ENCODE measurements at places on chromosomes 7 and 10.
A peak's percentile ranks its signal among the peaks of the same experiment; 100 is the strongest.

DNA sequence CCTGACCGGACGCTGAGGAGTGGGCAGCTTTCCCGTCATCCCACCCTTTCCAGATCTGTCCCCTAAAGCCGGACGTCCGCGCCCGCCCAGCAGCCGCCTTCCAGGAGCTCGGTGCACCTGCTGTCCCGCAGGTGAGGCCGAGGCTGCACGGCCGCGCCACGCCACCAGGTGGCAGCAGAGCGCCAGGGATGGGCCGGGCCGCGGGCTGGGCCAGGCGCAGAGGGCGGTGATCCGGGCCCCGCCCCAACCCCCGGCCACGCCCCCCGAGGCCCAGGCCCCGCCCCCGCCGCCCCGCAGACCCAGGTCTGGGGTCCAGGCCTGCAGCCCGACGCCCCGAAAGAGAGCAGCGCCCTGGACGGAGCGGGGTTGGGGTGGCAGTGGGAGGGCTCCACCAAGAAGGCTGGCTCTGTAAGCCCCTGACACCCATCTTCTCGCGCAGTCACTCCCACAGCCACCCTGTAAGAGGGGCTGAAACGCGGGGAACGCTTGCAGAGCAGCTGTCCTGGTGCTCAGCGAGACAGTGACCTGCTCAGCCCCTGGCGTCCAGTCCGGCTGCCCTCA, 32.2 kb downstream of the FOXL3 start:
- peak; percentile 77 for DNase-seq

DNA sequence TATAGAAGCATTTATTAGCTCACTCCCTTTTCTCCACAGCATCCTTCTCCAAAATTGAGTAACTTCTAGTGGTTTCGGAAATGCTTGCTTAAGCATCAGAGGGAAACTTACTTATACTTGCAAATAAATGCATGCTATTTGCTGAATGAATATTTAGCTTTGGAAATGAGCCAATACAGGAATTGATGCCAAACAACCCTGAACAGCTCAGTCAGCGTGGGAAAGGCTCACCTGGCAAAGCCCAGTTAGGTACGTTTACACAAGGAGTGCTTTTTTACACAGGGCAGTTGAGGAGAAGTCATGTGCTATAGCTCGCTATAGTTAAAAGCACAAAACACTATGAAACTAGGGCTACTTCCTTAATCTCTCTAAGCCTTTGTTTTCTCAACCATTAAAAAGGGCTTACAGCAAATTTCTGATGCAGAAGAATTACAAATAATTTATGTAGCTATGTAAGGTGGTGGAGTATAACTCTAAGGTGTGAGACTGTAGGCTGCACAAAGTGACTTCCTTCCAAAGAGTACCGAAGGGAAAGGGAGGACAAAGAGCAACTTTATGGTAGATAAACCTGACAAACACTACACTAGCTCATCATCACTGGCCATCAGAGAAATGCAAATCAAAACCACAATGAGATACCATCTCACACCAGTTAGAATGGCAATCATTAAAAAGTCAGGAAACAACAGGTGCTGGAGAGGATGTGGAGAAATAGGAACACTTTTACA, 498.2 kb downstream of the PHTF2 start:
- DNase-seq, result no peak

GRCh38 chr7:74493295-74493694, 39.6 kb downstream of the GTF2IRD1 start:
- DNase-seq, result no peak

DNA sequence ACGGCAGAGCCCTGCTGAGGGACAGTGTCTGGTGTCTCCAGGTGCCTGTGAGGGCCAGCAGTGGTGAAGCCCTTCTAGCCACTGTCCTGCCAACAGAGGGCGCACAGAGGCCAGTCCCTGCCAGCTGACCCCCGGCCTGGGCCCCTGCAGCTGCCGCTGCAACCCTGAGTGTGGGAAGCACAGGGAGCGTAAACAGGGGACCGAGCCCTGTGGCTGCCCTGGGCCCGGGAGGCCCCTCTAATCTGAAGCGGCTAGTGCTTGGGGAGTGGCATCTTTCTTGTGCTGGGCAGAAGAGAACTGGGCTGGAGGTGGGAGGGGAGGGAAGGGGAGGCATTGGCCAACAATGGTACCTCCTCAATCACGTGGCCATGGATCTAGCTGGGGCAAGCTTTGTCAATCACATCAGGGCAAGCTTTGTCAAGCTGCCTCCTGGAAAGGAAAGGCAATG, 34.6 kb downstream of the TRIM8 start:
- DNase-seq, result peak; percentile 79

GRCh38 chr10:6270951-6271350, 68.2 kb downstream of the PFKFB3 start:
- no peak for DNase-seq

- DNase-seq, result no peak
These were observed 39.3 kb downstream of the SEPTIN7 start for GRCh38 chr7:35839860-35840854.

DNA sequence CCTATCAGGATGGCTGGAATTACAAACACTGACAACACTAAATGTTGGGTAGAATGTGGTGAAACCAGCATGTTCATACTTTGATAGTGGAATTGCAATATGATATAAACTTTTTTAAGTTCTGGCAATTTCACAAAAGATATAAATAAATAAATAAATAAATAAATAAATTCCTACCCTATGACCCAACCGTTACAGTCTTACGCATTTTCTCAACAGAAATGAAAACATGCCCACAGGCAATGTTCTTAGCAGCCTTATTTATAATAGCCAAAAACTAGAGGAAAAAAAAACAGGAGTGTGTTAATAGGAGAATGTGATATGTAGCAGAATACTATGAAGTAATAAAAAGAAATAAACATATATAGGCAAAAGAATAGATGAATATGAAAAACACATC, 318.9 kb downstream of the IPMK start:
- DNase-seq, result no peak

DNA sequence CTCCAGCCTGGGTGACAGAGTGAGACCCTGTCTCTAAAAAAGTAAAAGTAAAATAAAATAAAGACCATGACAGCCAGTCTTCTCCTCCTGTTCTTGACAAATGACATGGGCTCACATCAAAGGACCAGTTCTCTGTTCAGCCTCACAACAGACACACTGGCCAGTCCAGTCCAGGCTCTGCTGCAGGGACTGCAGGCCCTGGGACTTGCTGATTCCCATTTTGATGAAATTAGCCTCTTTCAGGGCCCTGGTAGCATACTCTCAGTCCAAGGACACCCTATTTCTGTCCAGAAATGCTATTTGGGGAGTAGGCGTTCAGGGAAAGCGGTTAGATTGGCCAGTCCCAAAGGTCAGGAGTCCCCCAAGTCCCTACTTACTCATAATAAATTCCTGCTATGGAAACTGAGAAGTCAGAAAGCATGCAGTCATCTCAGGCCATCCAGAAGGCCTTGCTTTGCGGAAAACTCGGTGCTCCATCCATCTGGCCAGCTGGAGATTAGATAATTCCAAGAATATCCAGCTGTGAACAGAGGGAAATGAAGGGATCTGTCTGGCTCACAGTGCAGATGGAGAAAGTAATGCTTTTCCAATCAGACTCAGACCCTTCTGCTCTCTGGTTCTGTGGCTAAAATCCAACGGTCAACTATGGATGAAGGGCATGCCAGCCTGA, 74.4 kb downstream of the RAB11FIP2 start:
- no peak for DNase-seq

DNA sequence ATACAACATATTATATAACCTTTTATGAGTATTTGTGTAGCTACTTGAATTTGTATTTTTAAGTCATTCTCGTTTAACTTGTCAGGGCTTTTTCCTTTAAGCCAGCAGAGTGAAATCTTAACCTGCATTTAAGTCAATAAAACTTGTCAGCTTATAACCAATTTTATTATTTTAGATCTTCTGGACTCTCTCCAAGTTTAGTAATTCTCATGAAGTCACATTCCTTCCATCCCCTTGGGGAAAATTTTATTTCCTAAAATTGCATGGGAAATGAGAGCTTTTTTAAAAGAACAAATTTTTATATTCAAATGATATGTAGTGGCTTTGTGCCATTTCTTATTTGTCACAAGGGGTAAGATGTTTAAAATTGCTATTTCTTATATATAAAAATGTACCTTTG, 74.0 kb downstream of the SEPTIN7 start:
- DNase-seq, result no peak

DNA sequence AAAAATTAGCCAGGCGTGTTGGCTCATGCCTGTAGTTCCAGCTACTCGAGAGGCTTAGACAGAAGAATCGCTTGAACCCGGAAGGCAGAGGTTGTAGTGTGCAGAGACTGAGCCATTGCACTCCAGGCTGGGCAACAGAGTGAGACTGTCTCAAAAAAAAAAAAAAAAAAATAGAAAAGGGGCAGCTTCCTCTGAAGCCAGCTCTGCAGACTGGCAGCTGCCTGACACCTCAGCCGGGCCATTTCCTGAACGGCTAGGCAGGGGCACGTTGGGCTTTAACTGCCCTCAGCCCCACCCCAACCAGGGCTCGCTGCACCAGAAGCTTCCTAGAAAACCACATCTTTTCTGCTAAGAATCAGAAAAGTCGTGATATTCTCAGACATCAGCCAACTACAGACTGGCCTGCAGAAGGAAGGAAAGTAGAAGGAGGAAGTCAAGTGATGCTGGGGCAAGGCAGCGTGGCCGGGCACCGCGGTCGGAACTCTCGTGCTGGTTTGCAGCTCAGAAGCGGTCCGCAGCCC, 38.0 kb downstream of the PRKAG2 start:
- no peak for DNase-seq

DNA sequence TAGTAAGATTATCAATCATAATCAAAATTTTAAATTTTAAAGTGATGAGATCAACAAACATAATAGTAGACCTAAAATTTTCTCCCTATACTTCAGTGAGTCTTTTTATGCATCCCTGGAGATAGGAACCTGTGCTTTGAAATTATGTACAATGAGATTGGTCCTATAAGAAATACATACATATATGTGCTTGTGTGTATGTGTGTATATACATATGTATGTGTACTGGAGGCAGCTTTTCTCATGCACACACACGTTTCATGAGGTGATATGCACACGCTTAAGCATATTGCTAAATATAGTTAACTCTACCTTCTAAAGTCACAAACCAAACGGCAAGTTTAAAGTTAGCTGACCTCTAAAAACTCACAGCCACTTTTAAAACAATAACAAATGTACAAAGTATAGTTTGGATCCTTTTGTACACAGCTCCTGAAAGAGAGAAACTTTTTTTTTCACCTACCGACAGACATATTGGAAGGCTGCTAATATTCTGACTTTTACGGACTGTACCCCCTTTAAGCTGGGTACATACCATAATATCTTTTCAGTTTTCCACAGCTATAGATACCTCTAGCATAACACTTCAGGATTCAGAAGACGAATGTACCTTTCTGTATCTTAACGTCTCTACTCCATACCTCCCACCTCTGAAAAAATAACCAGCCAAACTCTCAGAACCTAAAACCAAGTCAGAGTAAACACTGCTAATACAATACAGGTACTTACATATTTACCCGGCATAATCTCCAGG, 3.3 kb downstream of the ITGB1 start:
- DNase-seq, result no peak

DNA sequence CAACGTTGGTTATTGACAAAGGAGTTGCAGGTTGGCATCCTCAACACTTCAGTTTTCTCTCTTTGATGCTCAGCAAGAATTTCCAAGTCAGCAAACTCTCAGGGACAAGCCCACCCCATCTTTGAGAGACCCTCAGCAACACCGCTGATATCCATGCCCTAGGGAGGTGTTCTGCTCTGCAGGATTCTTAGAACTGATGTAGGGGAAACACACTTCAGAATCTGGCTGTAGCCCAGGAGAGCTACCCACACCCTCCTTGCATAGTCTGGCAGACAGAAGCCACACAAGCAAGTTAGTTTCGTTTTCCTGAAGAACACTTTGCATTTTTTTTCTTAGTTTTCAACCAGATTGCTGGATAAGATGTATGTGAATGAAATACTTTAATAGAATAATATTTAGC, 822 bp downstream of the SAMD9L start:
- DNase-seq, result no peak

DNA sequence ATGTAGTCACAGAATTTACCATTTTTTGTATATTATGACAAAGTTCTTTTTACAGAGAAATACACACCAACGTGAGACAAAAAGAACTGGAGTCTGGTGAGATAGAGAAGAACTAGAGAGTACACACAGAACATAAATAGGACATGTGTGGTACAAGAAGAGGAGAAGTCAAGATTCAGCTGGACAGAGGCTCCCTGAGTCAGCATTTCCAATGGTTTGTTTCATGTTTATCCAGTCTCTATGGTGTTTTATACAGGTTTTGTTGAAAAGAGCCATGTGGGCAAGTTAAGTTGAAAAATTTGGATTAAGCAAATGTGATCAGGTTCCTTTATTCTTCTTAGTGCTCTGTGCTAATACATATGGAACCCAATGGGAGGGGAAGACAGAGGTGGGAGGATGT, 105.5 kb upstream of the AKR1E2 start:
- no peak for DNase-seq

- no peak for DNase-seq
These were observed 59.1 kb upstream of the PDCD4 start for GRCh38 chr10:110812583-110812982.

GRCh38 chr10:67114945-67115344, 189.1 kb downstream of the LRRTM3 start:
- DNase-seq, result peak; percentile 19

DNA sequence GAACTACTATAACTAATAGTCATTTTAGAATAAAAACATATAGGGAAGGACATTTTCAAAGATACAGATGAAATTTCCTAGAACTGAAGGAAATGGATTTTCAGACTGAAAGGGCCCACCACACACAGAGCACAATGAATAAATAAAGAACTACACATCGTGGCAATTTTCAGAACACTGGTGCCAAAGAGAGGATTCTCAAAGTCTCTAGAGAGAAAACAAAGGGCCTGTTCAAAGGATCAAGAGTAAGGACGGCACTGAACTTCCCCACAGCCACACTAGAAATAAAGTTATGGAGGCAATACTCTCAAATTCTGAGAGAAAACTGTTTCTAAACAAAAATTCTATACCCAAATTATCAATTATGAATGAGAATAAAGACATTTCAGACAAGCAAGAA, 21.9 kb downstream of the NAPEPLD start:
- no peak for DNase-seq

- DNase-seq, result no peak
These were observed 74.8 kb downstream of the SEPTIN14 start for GRCh38 chr7:55787796-55788195.

GRCh38 chr10:4443419-4443818, 382.6 kb upstream of the AKR1E2 start:
- no peak for DNase-seq

DNA sequence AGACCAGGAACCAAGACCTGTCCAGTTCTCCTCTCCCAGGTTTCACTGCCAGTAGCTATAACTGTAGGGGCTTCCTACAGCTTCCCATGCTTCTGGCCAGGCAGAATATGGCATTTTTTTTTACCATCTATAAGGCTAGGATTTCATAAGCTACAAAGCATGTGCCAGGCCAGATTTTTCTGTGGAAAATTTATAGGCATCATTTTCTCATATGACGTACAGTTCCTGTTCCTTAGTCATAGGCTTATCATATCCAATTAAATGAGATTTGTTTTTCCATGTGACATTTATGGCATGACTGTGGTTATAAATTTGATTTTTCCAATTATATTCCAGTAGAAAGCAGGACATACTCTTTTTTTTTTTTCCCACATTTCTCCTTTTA, 208.6 kb upstream of the NPY start:
- no peak for DNase-seq
